GM04504 (cell line): ENCODE measurements at places on chromosomes 16 and 17.
A peak's percentile ranks its signal among the peaks of the same experiment; 100 is the strongest.

DNA sequence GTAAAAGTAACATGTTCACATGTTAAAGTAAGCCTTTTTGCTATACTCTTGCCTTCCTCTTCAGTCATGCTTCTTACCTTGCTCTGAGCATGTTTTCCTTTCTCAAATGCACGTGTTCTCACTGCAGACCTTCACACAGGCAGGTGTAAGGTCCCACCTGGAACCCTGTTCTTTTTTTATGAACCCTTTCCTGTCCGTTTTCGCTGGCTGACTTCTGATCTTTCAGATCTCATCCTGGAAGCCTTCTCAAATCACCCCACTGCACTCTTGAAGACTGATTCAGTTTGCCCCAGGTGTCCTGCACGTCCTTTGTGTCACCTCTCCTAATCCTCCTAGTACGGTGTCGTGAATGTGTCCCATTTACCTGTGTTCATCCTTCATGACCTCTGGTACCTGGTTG lies 313.6 kb downstream of the SNX29 start:
- DNase-seq, result no peak

DNA sequence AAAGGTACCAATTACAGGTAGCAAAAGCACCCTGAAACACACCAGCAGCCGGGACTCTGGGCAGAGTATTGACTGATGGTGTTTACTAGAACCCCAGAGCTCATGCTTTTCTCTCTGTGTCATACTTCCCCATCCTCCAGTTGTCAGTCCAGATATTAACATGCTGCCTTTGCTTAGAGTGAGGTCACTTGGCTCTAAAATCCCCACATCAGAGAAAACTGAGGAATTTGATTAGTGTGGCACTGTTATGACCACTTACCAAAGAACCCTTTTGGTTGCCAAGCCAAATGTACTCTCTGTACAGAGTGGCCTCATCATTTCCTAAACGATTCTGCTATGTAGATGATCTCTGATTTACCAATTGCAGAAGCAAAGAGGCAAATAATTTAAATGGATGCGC lies 80.4 kb downstream of the ABCC12 start:
- DNase-seq, result peak; percentile 30

DNA sequence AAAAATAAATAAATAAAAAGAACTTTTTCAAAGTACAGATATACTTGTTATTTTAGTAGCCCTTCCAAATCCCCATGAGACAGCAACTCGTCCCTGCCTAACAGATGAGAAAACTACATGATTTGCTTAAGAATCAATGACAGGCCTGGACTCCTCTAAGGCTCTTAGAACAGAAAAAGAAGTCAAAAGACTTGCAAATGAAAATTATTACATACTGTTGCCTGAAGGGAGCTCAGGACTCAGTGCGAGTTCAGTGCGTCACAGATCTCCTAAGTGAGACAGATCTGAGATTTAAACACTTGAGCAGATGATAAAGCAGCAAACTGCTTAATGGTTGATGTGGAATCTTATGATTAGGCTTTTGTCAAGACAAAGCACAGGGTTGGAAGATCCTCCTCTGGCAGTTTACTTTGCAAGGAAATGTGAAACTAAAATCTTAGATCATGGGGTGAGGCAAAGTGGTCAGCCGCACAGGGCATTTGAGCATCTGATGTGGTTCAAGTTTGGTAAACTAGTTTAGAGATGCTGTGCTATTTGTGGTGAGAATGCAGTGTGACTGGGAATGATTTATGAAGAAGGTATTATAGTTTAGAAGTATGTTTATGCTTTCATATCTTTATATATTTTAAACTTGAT lies 138.1 kb downstream of the TRIM37 start:
- DNase-seq, result no peak

GRCh38 chr16:1407753-1408152 lies 6.8 kb downstream of the UNKL start:
- DNase-seq, result peak; percentile 44

- peak; percentile 44 for DNase-seq
Observed at GRCh38 chr16:58264961-58265479, 29.8 kb downstream of the PRSS54 start.

- no peak for DNase-seq
Observed at GRCh38 chr17:56752263-56752836, 81.4 kb downstream of the C17orf67 start.

GRCh38 chr17:9944704-9945103 lies 39.6 kb upstream of the RCVRN start:
- DNase-seq, result no peak

- DNase-seq, result no peak
Observed at GRCh38 chr17:82110298-82110697, 12.3 kb upstream of the FASN start.

DNA sequence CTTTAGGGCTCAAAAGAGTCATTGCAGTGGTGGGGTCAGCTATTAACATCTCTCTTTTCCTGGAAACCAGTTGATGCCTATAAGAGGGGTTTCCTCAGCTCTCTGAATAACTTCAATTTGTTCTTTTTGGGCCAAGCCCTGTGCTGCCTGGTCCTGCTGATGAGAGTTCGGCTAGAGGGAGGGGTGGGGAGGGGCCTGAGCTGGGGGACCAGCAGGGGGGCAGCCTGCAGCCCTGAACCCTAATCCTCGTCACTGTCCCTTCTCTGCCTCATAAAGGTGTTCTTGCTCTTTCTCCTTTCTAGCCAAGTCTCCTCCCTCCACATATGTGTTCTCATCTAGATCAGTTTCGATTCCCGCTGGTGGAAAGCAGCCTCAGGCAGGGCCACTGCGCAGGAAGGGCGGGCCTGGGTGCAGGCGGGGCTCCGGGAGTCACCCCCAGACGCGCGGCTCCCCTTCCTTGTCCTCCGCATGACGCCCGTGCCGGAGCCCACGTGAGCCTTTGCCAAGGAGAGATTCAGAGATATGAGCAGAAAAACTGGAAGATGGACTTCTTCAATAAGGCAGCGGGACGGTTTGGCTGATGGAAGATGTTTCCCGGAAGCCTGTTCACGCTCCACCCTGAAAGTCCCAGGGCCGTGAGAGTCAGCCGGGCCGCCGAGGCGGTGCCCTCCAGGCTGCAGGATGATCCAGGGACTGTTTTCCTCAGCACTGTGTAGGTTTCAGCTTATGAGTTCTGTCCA lies 15.0 kb upstream of the RHOT1 start:
- DNase-seq, result peak; percentile 57

- DNase-seq, result no peak
Observed at GRCh38 chr16:48446534-48446920, 61.3 kb upstream of the SIAH1 start.

DNA sequence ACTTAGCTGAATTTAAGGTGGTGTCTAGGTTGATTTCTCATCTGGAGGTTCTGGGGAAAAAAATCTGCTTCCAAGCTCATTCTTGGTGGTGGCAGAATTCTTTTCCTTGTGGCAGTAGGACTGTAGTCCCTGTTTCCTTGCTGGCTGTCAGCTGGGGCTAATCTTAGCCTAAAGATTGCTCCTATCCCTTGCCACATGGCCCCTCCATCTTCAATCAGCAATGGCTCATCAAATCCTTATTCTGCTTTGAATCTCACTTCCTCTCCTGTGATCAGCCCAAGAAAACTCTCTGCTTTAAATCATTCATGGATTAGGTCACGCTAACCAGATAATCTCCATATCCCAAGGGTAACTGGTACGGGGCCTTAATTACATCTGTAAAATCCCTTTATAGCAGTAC lies 6.6 kb downstream of the FAM20A start:
- DNase-seq, result no peak

DNA sequence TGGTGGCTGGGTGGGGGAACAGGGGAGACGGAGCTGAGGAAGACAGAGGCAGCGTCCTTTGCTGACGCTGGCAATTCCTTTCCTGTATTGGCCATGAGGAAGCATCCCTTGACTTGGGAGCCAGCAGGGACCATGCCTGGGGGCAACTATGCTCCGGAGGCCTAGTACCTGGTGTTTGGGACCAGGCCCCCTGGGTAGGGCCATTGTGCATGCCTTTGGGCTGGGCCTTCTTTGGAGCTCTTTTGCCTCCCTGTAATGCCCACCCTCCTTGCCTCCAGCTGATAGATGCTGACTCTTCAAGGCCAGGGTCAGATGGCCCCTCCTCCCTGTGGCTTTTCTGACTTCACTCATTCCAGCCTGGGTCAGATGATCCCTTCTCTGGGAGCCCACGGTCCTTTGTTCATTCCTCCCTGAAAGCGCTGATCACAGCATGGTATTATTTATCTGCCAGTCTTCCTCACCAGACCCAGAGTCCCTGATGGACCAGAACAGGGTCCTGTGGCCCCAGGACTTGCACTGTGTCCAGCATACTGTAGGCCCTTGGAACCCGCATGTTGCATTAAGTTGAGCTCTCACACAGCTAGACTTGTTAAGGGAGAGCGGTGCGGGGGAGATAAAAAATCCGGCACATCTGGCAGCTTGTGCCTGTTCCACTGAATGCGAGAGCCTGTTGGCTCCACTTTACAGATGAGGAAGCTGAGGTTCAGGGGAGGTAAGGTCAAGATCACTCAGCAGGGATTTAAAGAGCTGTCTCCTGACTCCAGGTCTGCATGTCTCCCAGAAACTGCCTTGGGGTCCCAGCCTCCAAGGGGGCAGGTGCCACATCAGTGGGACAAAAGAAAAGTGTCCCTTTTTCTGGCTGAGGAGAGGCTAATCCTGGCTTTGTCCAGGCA lies 2.9 kb downstream of the STARD3 start:
- DNase-seq, result no peak

DNA sequence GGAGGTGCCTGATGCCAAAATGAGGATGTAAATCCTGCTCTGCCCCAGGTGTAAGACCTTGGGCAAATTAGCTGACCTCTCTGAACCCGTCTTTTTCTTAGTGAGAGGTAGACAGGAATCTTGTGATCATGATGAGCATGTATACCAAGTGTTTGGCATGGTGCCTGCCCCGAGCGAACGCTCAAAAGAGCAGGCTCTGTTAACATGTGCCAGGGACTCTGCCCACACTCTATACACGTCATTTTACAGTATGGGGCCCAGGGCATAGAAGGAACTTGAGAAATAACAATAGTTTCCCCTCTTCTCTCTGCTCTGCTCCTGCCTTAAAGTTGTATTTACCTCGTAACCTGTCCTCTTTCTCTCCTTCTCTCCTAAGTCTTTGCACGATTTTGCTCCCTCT lies 9.3 kb upstream of the MAF start:
- no peak for DNase-seq

- peak; percentile 57 for DNase-seq
Observed at GRCh38 chr17:67558740-67559380, 158.9 kb upstream of the NOL11 start.

DNA sequence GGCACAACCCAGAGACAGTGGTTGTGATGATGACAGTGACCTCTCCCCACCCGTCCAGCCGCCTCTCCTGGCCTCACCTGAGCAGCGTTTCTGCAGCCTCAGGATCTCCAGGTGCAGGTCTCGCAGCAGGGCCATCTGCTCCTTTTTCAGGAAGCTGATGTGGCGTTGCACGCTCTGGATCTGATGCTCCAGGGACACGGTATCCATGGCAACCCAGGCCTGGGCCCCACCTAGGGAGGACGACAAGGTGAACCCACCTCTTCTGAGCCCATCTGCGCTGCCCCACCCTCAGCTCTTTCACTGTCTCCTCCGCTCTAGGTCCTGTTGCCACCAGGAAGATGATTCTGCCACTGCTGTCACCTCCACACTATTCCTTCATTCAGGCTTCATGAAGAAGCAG lies 14.5 kb downstream of the CCDC92B start:
- DNase-seq, result no peak

GRCh38 chr16:50740736-50741135 lies 1.1 kb upstream of the CYLD start:
- DNase-seq, result no peak

GRCh38 chr17:65523853-65524664 lies 37.4 kb downstream of the AXIN2 start:
- DNase-seq, result no peak

GRCh38 chr16:25841761-25842160 lies 150.0 kb downstream of the HS3ST4 start:
- DNase-seq, result no peak

DNA sequence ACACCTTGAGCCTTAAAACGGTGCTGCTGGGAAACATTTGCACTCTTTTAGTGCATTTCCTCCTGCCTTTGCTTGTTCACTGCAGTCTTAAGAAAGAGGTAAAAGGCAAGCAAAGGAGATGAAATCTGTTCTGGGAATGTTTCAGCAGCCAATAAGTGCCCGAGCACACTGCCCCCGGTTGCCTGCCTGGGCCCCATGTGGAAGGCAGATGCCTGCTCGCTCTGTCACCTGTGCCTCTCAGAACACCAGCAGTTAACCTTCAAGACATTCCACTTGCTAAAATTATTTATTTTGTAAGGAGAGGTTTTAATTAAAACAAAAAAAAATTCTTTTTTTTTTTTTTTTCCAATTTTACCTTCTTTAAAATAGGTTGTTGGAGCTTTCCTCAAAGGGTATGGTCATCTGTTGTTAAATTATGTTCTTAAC lies 4.4 kb downstream of the SOX9 start:
- no peak for DNase-seq

DNA sequence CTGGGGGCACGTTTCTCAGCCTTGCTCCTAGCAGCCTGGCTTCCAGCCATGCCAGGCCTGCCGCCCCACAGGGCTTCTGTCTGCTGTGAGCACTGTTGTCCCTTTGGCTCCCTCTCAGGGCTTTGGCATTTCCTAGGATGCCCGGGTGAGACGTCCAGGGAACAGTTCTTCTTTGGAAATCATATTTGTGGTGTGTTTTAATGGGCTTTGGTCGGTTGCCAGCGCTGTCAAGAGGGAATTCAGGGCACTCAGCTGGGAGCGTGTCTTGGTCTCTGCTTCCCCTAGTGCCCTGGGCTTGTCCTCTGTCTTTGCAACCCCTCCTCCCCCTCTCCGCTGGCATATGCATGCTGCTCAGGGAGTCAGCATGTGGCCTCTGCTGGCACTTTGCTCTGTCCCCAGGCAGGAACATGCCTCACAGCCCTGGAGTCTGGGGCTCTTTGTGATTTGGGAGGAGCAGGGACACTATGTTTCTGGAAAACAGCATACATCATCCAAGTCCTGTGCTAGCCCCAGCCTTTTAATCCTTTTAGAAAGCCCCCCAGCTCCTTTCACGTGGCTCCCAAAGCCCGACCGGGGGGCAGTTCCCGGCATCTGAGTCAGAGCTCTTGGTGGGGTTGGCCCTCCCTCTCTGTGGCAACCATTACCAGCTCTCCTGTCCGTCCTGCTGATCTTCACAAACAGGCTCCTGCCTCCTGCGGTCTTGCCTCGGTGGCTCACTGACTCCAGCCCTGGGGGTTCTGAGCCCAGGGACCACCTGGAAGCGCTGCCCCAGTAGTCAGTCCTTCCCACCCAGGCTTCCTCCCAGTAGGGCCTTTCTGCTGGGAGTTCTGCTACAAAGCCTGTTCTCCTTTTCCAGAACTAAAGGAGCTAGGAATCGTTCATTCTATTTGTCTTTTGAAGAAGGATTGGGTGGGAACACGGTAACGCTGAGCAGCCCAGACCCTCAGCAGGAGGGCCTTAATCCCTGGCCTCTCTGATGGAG lies 26.7 kb downstream of the SAP30BP start:
- DNase-seq, result peak; percentile 95
